ENCODE measurements at places on chromosomes 11 and 22. TPM values are rescaled to one million over a fixed set of nuclear protein-coding genes. Genes with fewer than 3 reads are reported as not detected.

The NCF4 gene
- total RNA-seq = 6.3 TPM

The C22orf31 gene
- 0.35 TPM for total RNA-seq

The TYR gene
- total RNA-seq = not detected

The XKR3 gene
- total RNA-seq = not detected

The OR8D4 gene
- total RNA-seq = not detected

The P2RY2 gene
- total RNA-seq = 0.71 TPM

The TRPM5 gene
- not detected for total RNA-seq

The MRGPRX3 gene
- not detected for total RNA-seq

The OR8G5 gene
- total RNA-seq = not detected

- H3K27ac ChIP-seq = no peak overlapping the region
- H3K27me3 ChIP-seq = no peaks in the 10 kb centered on the region
- no peaks in the 10 kb centered on the region for H3K4me1 ChIP-seq
- no peaks in the 10 kb centered on the region for H3K36me3 ChIP-seq
These were observed 15.0 kb upstream of the FGF3 start for GRCh38 chr11:69834251-69834650.

GRCh38 chr11:72642043-72642883 is 32.0 kb downstream of the PDE2A start:
- peak overlapping the region; percentile 36 for H3K4me3 ChIP-seq
- H3K27me3 ChIP-seq = no peaks in the 10 kb centered on the region
- peaks cover 3% of the 10 kb centered on the region for H3K4me1 ChIP-seq
- no peak for DNase-seq
- H3K36me3 ChIP-seq = no peaks in the 10 kb centered on the region
- H3K27ac ChIP-seq = no peak overlapping the region

DNA sequence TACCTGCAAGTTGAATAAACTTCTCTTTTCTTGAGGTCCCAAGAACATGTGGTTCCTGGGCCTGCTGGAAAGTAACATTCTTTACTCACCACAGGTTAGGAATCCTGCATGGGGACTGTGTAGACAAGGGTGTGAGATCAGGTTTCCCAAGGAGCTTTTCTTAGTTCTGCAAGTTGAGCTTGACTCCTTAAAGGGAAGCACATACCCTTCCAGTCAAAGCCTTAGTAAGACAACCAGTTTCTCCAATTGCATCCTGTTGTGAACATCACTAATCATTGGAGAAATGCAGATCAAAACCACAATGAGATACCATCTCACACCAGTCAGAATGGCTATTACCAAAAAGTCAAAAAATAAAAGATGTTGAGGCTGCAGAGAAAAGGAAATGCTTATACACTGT is 48.3 kb upstream of the PAK1 start:
- no peak overlapping the region for H3K4me3 ChIP-seq
- DNase-seq = no peak
- no peak overlapping the region for H3K27ac ChIP-seq
- H3K27me3 ChIP-seq = no peaks in the 10 kb centered on the region
- no peaks in the 10 kb centered on the region for H3K36me3 ChIP-seq

DNA sequence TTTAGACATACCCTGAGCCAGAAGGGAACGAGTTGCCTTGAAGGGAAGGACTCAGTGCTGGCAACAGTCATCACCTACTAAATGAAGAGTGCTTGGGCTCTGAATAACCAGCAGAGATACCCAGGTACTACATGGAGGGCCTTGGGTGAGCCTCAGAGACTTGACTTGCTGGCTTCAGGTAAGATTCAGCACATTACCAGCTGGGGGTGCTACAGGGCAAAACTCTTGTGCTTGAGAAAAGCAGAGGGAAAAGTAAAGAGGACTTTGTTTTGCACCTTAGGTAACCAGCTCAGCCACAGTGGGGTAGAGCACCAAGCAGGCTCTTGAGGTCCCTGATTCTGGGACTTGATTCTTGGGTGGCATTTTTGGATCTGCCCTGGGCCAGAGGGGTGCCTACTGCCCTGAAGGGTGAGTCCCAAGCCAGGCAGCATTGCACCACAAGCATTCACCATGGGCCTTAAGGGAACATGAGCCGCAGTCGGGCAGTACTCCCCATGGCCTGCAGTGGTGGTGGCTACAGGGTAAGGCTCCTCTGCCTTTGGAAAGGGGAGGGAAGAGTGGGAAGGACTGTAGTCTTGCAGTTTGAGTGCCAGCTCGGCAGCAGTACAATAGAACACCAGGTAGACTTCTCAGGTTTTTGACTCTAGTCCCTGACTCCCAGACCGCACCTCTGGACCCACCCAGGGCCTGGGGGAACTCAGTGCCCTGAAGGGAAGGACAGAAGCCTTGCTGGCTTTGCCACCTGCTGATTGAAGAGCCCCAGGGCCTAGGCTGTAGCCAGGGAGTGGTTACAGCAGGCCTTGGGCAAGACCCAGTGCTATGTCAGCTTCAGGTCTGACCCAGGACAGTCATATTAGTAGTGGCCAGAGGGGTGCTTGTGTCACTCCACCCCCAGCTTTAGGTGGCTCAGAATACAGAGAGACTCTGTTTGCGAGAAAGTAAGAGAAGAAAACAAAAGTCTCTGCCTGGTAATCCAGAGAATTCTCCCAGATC is 22.7 kb upstream of the PLEKHA7 start:
- H3K27ac ChIP-seq = no peak overlapping the region
- no peaks in the 10 kb centered on the region for H3K27me3 ChIP-seq
- no peak for DNase-seq
- no peaks in the 10 kb centered on the region for H3K4me1 ChIP-seq
- no peak overlapping the region for H3K4me3 ChIP-seq
- no peaks in the 10 kb centered on the region for H3K36me3 ChIP-seq

GRCh38 chr11:128451652-128452470 is 135.5 kb downstream of the ETS1 start:
- H3K27me3 ChIP-seq = no peaks in the 10 kb centered on the region
- peaks cover 10% of the 10 kb centered on the region for H3K4me1 ChIP-seq
- DNase-seq = peak; percentile 76
- H3K27ac ChIP-seq = peak overlapping the region; percentile 79
- peak overlapping the region; percentile 22 for H3K4me3 ChIP-seq

- H3K27ac ChIP-seq = no peak overlapping the region
- DNase-seq = peak; percentile 36
- no peaks in the 10 kb centered on the region for H3K27me3 ChIP-seq
- no peak overlapping the region for H3K4me3 ChIP-seq
- H3K4me1 ChIP-seq = peaks cover 5% of the 10 kb centered on the region
These were observed 55.6 kb downstream of the P4HA3 start for GRCh38 chr11:74255741-74256375.

GRCh38 chr11:24779791-24780190 is 282.9 kb downstream of the LUZP2 start:
- no peaks in the 10 kb centered on the region for H3K4me1 ChIP-seq
- no peak overlapping the region for H3K27ac ChIP-seq
- DNase-seq = no peak
- H3K27me3 ChIP-seq = no peaks in the 10 kb centered on the region
- no peaks in the 10 kb centered on the region for H3K36me3 ChIP-seq
- no peak overlapping the region for H3K4me3 ChIP-seq

DNA sequence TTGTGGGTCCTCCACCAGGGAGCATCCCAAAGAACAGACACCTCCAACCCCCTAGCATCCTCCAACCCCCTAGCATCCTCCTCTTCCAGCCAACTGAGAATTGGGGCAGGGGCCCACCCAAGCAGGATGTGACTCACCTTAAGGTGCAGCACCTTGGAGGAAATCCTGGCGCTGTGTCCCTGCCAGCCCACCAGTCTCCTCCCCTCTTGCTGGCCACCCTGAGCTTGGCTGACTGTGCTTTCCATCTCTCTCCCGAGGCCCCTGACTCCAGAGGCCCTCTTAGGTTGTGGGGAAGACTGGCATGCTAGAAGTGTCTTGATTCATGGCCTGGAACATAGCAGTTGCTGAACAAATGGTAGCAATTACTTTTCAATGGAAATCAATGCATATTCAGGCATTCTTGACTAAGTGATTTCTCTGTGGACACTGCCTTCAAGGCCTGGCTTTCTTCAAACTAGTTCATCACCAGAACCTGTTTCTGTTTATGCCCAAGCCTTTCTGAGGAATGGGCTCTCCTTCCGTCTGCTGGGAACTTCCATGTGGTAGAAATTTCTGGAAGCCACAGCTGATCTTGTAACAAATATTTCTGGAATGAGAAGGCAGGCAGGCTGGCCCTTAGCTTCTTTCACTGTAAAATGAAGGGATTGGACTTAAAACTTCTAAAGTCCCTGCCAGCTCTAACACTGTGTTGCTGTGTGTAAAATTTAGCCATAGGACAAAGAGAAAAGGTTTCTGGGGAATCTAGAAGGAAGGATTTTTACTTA is 60.5 kb downstream of the CEP164 start:
- no peak overlapping the region for H3K4me3 ChIP-seq
- no peaks in the 10 kb centered on the region for H3K36me3 ChIP-seq
- no peaks in the 10 kb centered on the region for H3K27me3 ChIP-seq
- DNase-seq = no peak
- H3K4me1 ChIP-seq = no peaks in the 10 kb centered on the region

GRCh38 chr11:115364896-115365295 is 139.3 kb downstream of the CADM1 start:
- H3K36me3 ChIP-seq = no peaks in the 10 kb centered on the region
- H3K27me3 ChIP-seq = no peaks in the 10 kb centered on the region
- H3K4me3 ChIP-seq = no peak overlapping the region

- no peak overlapping the region for H3K4me3 ChIP-seq
- H3K27ac ChIP-seq = no peak overlapping the region
- H3K4me1 ChIP-seq = no peaks in the 10 kb centered on the region
- H3K36me3 ChIP-seq = no peaks in the 10 kb centered on the region
- no peak for DNase-seq
These were observed 527.8 kb downstream of the BRD1 start for GRCh38 chr22:49299821-49300231.

DNA sequence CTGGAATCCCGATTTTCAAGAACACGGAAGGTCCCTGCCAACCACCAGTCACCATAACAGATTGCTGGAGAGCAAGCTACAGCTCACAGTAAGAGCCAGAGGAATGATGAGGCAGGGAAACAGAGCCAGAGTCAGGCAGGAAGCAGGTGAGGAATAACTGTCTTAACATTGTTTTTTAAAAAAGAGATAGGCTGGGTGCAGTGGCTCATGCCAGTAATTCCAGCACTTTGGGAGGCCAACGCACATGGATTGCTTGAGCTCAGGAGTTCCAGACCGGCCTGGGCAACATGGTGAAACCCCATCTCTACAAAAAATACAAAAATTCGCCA is 13.5 kb upstream of the CASTOR1 start:
- no peaks in the 10 kb centered on the region for H3K27me3 ChIP-seq
- no peak overlapping the region for H3K27ac ChIP-seq
- DNase-seq = no peak
- H3K4me3 ChIP-seq = no peak overlapping the region
- H3K4me1 ChIP-seq = peaks cover 28% of the 10 kb centered on the region

DNA sequence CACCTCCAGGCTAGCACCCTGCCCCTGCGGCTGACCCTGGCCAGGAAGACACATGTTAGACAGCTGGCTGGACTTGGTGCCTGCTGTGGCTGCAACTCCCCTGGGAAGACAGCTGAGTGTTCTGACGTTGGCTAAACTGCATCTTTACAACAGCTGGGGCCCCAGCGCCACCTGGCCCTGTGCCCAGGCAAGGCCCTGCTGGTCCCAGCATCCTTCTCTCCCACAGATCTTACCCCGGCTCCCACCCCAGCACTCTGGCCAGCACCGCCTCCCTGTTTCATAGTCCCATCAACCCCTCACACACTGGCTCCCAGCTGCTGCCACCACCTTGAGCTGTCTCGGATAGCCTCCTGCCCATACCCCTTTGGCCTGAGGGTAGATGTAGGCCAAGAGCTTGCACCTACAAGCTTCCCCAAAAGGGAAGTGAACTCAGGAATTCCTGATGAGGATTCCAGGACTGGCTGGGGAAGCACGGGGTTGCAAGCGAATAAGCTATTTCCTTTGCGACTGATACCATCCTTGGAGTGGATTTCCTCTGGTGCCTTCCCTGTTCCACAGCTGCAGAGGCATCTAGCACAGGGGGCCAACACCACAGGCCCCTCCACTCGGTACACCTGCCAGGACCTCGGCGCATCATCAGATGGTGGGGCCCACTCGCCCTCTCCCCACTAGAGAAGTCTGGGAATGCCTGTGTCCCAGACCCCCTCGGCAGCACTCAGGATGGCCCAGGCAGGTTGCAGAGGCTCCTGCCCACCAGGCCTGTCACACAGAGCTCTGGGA is 28.5 kb downstream of the RSPH14 start:
- H3K4me1 ChIP-seq = peaks cover 11% of the 10 kb centered on the region
- H3K27ac ChIP-seq = peak overlapping the region; percentile 30
- no peak overlapping the region for H3K4me3 ChIP-seq
- peak; percentile 47 for DNase-seq
- H3K36me3 ChIP-seq = no peaks in the 10 kb centered on the region

- no peaks in the 10 kb centered on the region for H3K36me3 ChIP-seq
- H3K4me1 ChIP-seq = peaks cover 1% of the 10 kb centered on the region
- H3K4me3 ChIP-seq = no peak overlapping the region
These were observed 29.2 kb downstream of the NF2 start for GRCh38 chr22:29632672-29633071.

DNA sequence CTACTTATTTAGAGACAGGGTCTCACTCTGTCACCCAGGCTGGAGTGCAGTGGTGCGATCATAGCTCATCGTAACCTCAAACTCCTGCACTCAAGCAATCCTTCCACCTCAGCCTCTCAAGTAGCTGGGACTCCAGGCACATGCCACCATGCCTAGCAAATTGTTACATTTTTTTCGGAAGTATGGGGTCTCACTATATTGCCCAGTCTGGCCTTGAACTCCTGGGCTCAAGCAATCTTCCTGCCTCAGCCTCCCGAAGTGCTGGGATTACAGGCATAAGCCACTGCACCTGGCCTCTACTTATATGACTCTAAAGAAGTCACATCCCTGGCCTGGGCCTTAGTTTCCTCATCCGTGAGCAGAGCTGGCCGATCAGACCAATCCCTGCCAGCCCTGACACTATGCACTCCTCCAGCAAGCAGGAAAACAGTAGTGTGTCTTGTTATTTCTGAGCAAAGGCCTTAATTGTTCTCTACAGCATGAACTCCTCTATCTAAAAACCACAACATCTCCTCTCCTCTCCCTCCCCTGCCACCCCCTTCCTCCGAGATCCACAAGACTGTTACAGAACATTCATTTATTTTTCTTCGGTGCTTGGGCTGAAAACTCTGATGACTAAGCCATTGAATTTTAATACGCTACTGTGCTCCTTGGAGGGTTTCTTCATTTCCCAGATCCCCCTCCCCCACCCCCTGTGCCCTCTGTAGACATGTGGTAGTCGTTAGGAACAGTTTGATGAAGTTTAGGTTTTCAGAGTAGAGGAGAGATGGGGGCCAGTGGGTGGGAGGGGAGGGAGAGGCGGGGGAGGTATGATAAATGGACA is 91.5 kb downstream of the ABTB2 start:
- H3K36me3 ChIP-seq = no peaks in the 10 kb centered on the region
- H3K4me3 ChIP-seq = no peak overlapping the region
- peak overlapping the region; percentile 60 for H3K27ac ChIP-seq
- H3K4me1 ChIP-seq = peaks cover 6% of the 10 kb centered on the region

GRCh38 chr11:2574043-2574552 is 125.7 kb downstream of the KCNQ1OT1 start:
- H3K4me3 ChIP-seq = no peak overlapping the region
- no peak overlapping the region for H3K27ac ChIP-seq
- DNase-seq = peak; percentile 27
- no peaks in the 10 kb centered on the region for H3K27me3 ChIP-seq

DNA sequence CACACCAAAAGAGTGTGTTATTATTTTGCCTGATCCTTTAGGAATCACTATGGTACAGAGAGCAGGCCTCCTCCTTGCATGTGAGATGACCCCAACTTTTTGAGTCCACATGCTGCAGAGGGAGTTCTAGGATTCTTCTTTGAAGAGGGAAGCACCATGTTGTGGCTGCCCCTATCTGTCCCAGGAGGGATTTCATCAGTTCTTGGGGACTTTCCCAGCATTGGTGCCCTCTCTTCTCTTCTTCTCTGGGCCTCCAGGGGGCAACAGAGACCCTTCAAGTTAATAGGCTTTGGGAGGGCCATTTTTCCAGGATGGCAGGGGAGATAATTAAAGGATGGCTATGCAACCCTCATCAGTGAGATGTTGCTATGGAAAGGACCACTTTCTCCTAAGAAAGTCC is 3.6 kb downstream of the MMP1 start:
- H3K36me3 ChIP-seq = no peaks in the 10 kb centered on the region
- H3K27me3 ChIP-seq = no peaks in the 10 kb centered on the region

Measured in ovary (tissue), 10 donors.